ENCODE measurements at places on chromosomes 3 and 15.

GRCh38 chr3:14601692-14602005, 49.9 kb upstream of the CCDC174 start:
- DNase-seq = no peak

- no peak for DNase-seq
These were observed 3.9 kb downstream of the TMED3 start for GRCh38 chr15:79314811-79315210.

GRCh38 chr3:194150252-194150934, 14.4 kb downstream of the HES1 start:
- DNase-seq = no peak

DNA sequence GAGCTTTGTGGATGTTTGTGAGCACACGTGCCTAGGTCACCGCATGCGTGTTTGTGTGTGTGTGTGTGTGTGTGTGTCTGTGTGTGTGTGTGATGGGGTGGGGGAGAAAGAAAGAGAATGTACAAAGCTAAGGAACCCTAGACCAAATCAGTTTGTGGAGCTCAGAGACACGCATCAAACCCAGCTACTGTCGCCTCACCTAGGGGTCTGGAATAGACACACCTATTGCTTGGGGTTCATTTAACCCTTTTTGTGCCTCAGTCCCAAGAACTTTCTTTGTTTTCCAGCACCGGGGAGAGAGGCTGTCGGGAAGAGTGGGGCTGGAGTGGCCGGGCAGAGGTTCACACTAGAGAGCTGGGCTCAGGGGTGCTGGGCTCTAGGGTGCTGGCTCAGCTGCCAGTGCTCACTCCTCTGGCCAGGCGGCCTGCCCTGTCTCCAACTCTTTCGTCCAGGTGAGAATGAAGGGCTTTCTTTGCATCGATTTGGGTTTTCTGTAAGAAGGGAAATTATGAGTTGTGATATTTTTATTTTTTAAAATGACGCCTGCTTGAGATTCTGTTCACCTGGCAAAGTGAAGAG, 221.6 kb downstream of the MEIS2 start:
- DNase-seq = no peak

GRCh38 chr15:56064152-56064551, 70.7 kb upstream of the NEDD4 start:
- no peak for DNase-seq

GRCh38 chr3:149765762-149766334, 13.6 kb upstream of the COMMD2 start:
- no peak for DNase-seq
